ENCODE measurements at places on chromosomes 5 and 9.

- no peak for DNase-seq
Observed at GRCh38 chr5:107604990-107605389, 65.7 kb downstream of the EFNA5 start.

GRCh38 chr9:86921151-86921923 is 26.0 kb downstream of the GAS1 start:
- DNase-seq = no peak

GRCh38 chr9:106718936-106719335 is 144.0 kb upstream of the ZNF462 start:
- no peak for DNase-seq

DNA sequence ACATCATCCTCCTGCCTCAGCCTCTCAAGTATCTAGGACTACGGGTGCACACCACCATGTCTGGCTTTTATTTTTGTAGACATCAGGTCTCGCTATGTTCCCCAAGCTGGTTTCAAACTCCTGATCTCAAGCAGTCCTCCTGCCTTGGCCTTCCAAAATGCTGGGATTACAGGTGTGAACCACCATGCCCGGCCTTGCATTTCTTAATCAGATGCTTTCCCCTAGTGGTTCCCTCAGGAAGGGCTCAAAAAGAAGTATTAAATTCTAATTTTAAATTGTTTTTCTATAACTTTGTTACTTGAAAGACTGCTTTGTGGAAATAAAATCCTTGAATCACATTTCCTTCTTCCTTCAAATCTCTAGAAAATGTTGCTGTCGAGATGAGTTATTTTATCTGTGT is 79.5 kb upstream of the ROR2 start:
- no peak for DNase-seq

- DNase-seq = no peak
Observed at GRCh38 chr9:87118594-87118993, 171.3 kb upstream of the GAS1 start.

DNA sequence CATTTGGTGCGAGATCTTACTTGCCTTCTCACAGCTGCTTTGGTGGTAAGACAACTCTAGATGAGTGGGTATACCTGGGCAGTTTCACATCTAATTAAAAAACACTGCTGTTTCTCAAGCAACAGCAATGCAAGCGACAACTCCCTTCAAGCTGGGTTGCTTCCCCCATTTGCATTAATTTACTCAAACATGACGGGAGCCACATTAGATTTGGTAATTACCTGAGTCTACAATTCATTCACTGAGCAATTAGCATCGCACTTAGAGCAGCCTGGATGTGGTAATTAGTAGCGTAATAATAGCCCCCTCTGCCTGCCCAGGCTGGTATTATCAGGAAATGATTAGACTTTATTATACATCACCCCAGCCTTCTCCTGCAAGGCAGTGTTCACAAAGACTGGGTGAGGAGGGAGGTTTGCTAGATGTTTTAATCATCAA is 73.4 kb downstream of the FBXO38 start:
- peak; percentile 48 for DNase-seq

- DNase-seq = no peak
Observed at GRCh38 chr9:90504486-90504885, 138.1 kb downstream of the DIRAS2 start.

DNA sequence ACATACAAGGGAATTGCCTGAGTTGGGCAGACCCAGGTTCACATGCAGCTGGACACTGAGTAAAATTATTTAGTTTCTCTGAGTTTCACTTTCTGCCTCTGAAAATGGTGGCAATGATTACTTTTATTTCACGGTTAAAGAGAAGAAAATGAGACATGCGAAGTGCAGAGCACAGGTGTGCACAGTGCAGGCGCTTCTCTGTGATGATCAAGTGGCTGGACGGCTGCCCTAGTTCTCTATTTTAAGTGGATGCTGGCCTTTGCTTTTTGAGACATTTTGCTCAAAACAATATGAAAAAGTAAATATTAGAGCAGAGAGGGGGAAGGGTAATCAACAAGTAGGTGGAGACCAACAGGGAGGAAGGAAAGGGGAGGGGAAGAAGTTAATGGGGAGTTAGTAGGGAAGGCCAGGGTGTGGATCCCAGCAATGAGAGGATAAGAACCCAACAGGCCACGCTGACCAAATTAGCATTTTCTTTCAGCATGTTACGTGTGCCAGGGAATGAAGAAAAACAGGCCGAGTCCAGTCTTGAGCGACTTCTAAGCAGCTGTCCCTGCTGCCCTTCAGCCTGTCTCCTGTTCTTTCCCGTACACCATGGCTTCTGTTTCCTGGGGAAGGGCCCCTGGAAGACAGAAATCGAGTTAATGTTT is 16.1 kb downstream of the SNX18 start:
- DNase-seq = no peak

- DNase-seq = no peak
Observed at GRCh38 chr9:117000834-117001233, 313.7 kb downstream of the TRIM32 start.
